HT1080 (cell line): ENCODE measurements at places on chromosomes 7 and 10.

DNA sequence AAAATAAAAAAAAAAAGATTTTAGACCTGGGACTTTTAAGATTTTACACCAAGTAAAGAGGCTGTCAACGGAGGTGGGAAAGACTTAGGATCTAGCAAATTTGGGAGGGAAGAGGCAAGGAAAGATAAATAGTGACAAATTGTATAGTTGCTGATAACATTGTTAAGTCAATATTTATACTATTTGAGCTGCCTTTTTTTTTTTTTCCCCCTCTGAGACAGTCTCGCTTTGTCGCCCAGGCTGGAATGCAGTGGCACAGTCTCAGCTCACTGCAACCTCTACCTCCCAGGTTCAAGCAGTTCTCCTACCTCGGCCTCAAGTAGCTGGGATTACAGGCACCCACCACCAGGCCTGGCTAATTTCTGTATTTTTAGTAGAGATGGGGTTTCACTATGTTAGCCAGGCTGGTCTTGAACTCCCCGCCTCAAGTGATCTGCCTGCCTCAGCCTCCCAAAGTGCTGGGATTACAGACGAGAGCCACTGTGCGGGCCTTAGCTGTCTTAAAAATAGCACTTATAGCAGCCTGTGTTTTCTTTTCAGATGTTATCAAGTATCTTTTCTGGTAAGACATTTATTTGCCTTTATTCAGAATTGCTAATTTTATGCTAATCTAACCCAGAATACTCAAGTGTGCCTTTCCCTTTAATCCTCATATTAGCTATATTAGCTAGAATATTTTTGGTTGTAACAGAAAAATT lies 94.5 kb downstream of the MMRN2 start:
- no peak for DNase-seq

GRCh38 chr10:60299961-60300883 lies 89.5 kb downstream of the ANK3 start:
- no peak for DNase-seq

DNA sequence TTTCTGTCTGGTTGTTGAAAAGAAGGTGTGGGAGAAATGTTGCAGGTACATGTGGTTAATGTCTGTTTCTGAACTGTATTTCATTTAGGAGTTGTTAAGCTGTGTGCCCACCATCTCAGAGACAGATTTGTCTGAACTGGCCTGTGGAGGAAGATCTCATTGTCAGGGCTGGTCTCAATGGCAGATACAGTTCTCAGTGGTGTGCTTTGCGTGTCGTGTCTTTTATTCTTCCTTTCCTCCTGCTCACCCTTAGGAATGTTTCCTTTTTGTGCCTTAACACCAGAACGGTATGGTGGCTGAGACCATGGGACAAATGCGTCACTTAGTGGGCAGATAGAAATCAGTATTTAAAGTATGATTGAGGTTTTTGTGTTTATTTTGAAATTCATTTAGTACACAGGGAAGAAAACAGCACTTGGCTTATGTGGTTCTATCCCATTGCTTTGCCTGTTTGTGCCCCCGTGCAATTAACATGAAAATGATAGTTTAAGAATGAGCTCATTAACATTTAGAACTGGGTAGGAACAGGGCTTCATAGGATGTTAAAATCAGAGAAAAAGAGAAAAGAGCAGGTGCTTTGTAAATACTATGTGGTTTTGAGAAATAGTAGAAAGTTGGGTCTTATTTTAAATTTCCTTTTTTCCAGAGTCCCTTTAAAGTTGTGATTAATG lies 112.6 kb downstream of the AUTS2 start:
- DNase-seq: no peak

DNA sequence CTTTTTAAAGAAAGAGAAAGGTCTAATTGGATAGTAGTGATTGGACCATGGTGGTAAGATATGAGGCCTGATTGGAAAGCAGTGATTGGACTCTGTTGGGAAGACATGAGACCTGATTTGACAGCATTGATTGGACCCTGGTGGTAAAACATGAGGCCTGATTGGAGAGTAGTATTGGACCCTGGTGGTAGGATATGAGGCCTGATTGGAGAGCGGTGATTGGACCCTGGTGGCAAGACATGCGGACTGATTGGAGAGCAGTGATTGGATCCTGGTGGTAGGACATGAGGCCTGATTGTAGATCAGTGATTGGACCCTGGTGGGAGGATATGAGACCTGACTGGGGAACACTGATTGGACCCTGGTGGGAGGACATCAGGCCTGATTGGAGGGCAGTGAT lies 444.3 kb downstream of the LRMDA start:
- DNase-seq: peak; percentile 5

GRCh38 chr7:154680894-154681659 lies 321.8 kb downstream of the PAXIP1 start:
- no peak for DNase-seq

GRCh38 chr7:40507166-40507565 lies 372.4 kb downstream of the SUGCT start:
- DNase-seq: peak; percentile 31

GRCh38 chr7:101989101-101989500 lies 171.7 kb downstream of the CUX1 start:
- DNase-seq: no peak

DNA sequence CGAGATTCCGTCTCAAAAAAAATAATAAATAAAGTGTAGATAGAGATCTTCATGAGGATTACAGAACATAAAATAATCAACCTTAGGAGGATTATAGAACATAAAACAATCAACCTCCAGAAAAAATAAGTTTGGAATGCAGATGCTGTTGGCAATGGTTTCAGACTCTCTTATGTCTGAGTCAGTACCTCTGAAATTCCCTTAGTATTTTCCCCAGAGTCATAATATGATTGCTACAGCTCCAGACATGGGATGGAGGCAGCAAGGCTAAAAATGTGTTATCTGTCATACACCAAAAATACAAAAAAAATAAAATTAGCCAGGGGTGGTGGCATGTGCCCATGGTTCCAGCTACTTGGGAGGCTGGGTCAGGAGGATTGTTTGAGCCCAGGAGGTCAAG lies 22.2 kb downstream of the CADPS2 start:
- no peak for DNase-seq

DNA sequence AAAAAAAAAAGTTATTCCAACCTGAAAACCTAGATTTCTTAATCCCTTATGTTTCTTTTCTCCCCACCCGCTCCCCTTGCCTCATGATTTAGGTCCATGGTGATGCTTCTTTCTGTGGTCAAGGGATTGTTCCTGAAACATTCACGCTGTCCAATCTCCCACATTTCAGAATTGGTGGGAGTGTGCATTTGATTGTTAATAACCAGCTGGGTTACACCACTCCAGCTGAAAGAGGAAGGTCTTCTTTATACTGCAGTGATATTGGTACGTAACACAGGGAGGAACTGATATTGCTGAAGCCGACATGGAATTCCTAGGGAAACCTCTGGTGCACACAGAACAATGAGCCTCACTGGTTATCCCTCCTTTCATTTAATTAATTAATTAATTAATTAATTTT lies 22.7 kb downstream of the DHTKD1 start:
- DNase-seq: no peak

- no peak for DNase-seq
These were observed 189.7 kb downstream of the TCF7L2 start for GRCh38 chr10:113139699-113140098.

DNA sequence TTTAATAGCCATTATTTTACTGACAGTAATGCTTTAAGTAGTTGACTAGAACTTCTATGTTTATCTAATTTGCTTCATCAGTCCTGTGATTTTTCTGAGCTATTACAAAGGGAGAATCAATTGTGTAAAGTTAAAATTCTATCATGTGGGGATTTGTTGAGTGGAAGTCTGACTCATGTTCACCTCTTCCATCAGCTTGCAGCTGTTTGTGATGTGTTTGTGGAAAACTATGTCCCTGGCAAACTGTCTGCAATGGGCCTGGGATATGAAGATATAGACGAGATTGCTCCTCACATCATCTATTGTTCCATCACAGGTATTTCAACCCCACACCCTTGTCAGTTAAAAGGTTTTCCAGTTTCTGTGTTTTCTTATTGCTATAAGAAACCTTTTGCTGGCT lies 59.9 kb downstream of the SUGCT start:
- DNase-seq: peak; percentile 10

DNA sequence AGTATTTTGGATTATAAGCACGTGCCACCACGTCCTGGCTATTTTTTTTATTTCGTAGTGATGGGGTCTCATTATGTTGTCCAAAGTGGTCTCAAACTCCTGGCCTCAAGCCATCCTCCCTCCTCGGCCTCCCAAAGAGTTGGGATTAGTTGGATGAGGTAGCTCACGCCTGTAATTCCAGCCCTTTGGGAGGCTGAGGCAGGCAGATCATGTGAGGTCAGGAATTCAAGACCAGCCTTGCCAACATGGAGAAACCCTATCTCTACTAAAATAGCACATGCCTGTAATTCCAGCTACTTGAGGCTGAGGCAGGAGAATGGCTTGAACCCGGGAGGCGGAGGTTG lies 21.8 kb upstream of the YWHAG start:
- DNase-seq: no peak

DNA sequence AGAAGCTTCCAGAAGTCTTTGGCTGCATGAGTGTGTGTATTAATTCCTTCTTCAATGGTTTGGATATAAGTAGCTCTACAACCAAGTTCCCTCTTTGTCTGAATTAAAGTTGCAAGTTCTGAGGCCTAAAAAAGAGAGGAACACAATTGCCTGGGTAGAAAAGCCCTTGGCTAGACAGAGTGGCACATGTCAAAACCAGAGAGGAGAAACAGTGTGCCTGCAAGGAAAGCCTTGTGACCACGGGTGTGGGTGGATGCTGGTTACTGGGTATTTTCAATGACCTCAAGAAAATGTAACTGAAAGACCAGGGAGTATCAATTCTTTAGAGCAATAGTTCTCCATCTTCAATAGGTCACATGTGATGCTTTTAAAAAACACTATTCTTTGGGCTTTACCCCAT lies 148.3 kb downstream of the SVIL start:
- no peak for DNase-seq

DNA sequence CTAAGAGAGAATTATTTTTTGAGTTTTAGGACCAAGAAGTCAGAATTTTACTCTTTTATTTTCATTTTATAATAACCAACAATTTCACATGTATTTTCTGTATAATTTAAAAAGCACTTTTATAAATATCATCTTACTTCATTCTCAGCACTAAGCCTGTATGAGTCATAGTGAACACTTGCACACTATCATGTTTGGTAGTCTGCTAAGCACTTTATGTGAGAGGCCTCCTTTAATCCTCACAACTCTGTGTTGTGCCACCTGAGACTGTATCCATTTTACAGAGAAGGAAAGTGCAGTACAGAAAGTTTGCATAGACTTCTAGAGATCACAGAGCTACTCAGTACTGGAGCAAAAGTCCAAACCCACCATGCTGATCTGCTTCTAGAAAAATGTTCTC lies 939.6 kb downstream of the NRG3 start:
- DNase-seq: peak; percentile 32

- no peak for DNase-seq
These were observed 20.9 kb upstream of the LFNG start for GRCh38 chr7:2498708-2499107.

DNA sequence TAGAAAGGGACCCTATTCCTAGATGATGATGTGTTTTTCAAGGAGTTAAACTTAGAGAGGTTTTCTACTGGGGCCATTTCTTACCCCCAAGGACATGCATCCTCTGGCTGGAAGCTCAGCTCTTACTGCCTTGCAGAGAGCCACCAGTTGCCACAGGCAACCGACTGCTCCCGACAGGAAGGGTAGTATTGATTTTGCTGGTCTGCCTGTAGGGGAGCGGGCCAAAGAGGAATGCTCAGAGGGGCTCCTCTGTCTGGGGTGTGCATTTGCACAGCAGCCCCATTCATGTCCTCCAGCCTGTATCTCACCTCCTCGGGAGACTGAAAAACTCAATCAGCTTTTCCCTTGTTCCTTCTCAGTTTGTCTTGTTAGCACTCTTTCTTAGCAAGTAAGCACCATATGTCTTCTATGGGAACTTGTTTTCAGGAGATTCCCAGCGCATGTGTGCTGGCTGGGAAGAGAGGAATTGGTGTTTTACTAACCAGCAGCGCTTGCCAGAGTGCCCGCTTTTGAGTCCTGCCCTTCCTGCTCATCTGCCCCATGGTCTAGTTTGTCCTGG lies 739.0 kb upstream of the GALNT17 start:
- no peak for DNase-seq

DNA sequence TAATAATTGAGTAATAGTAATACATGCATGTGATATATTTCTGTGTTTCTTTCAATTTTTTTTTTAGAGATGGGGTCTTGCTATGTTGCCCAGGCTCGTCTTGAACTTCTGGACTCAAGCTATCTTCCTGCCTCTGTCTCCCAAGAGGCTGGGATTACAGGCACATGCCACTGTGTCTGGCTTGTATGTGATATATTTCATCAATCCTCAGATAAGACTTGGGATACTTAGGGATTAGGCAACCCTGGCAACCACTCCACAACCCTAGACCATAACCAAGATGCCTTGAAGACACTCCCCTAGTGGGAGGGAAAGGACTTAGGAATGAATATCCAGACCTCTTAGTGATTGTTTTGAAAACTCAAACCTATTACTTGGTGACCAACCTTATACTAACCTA lies 154.8 kb downstream of the CCDC3 start:
- no peak for DNase-seq

- peak; percentile 46 for DNase-seq
These were observed 570 bp downstream of the BMS1 start for GRCh38 chr10:42783181-42783549.

DNA sequence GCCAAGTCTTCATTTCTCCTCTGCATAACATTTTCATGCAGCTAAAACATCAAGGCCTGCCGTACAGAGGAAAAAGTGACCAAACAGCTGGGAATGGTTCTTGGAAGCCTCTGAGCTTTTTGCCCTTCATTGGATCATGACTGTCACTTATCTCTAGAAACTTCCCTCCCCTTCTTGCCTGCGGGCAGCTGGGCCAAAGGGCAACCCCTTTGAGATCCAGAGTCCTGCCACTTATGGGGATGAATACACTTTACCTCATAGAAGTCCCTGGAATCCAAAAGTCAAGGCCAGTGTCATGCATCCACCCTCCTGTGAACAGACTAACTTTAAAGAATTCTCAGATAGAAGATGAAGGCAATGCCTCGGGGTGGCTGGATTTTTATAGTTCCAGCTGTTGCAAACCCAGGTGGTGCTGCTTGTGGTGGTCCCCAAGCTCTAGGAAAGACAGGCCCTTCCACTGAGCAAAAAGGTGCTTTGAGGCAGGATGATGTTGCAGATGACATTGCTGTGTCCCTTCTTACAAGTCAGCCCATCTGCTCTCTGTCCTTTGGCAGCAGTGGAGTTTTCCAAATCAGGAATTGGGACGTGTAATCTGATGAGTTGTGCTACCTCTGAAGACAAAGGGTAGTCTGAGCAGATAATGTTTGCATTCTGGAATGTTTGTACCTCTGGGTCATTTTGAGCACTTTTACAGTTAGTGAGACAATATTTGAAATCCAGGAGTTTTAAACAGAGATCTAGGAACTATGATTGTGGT lies 64.2 kb downstream of the LRMDA start:
- DNase-seq: no peak

- no peak for DNase-seq
These were observed 52.8 kb upstream of the KLF6 start for GRCh38 chr10:3837647-3838459.

DNA sequence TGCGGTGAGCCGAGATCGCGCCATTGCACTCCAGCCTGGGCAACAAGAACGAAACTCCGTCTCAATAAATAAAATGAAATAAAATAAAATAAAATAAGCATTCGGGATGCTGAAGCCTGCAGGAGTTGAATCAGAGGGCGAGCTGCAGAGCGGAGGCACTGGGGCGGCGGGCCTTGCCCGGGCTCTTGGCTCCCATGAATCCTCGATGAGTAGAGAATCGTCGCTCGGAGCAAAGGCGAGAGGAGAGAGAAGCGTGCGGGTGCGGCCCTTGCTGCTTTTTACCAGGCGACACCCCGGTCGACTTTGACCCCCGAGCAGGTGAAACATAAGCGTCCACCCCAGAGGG lies 168.3 kb downstream of the UBE2H start:
- no peak for DNase-seq

GRCh38 chr10:76012716-76013327 lies 581.4 kb downstream of the LRMDA start:
- DNase-seq: no peak
